ENCODE measurements at places on chromosomes 1 and 21.

DNA sequence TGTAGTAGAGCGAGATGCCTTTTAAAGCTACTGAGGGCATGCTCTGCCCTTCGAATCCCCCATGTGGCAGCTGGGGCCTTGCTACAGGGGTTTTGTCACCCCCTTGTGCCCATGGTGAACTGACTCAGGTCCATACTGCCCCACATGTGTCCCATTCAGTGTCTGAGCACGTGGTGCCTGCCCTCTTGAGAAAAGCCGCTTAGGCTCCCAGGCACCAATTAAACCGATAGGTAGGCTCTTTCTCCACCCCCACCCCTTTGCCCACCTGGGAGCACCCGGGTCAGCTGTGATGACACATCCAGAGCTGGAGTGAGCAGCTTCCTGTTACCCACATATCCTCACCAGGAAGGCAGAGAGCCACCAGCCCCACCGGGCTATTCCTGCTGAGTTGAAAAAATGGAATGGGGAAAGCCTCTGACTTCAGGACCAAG, 30.5 kb downstream of the TMCC2 start:
- no peak for DNase-seq

GRCh38 chr1:87588495-87588894, 259.8 kb downstream of the LMO4 start:
- no peak for DNase-seq

- no peak for DNase-seq
Observed at GRCh38 chr21:46011267-46011967, 29.8 kb downstream of the COL6A1 start.

- DNase-seq: peak; percentile 63
Observed at GRCh38 chr1:85109475-85109874, 61.2 kb upstream of the MCOLN3 start.

DNA sequence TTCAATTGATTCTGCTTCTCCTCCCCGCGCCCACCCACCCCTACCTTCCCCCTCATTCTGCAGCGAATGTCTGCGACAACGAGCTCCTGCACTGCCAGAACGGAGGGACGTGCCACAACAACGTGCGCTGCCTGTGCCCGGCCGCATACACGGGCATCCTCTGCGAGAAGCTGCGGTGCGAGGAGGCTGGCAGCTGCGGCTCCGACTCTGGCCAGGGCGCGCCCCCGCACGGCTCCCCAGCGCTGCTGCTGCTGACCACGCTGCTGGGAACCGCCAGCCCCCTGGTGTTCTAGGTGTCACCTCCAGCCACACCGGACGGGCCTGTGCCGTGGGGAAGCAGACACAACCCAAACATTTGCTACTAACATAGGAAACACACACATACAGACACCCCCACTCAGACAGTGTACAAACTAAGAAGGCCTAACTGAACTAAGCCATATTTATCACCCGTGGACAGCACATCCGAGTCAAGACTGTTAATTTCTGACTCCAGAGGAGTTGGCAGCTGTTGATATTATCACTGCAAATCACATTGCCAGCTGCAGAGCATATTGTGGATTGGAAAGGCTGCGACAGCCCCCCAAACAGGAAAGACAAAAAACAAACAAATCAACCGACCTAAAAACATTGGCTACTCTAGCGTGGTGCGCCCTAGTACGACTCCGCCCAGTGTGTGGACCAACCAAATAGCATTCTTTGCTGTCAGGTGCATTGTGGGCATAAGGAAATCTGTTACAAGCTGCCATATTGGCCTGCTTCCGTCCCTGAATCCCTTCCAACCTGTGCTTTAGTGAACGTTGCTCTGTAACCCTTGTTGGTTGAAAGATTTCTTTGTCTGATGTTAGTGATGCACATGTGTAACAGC, 339.9 kb downstream of the NTNG1 start:
- DNase-seq: no peak

DNA sequence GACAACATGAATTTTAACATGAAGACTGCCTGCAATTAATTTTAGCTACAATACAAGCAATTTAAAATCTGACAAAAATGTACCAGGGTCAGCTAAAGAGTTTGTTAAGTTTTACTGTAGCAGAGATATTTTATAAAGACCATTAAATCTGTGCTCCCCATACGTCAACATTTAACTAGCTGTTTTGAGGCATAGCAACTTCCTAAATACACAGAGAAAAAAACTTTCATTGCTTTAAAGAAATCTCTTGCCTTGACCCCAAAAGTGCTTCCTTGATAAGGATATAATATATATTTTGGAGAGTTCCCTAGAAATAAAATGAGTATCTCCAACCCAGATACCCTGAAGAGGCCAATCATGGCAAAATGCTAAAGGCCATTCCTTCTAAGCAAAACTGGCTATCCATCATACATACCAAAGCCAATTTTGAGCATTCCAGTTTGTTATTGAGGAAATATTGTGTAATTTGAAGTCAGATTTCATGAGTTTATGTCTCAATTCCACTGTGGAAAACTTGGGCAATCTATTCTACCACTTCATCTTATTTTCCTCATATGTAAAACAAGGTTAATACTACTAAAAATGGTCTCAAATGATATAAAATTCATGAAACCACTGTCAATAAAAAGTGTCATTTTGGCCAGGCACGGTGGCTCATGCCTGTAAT, 19.1 kb downstream of the ASPM start:
- DNase-seq: no peak

DNA sequence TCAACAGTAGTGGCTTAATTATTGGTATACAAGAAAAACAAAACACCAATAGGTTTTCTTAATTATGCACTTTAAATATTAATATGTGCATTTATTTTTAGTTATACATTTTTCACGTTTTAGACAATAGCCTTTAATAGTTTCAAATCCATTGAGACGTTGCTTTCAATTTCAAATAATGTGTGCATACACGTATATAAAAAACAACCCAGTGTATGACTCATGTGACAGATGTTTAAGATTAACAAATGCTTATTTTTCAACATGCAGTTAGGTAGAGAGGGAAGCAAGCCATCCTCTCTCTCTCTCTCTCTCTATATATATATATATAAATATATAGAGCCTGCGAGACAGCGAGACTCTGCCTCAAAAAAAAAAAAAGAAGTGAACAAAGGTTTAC, 24.3 kb downstream of the EYA3 start:
- DNase-seq: no peak

DNA sequence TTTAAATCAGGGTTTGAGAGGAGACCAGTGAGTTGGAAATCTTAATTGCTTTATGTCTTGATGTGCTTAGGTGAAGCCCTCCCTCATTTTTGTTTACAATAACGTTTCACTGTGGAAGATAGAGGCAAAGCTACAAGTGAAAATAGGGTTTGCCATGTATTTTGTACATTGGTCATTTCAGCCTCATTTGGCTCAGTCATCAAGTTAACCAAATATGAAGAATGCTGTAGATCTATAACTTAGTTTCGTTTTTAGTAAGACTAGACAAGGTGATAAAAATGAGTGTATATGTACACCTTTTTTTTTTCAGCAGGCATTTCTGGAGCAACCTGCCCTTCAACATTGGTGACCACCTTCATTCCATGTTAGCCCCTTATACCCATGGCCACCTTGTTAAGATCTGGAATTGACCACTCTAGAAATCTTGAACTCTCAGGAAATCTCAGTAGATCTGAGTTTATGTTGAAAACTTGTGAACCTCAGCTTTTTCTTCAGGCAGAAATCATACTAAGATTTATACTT, 2.9 kb downstream of the NFYC start:
- no peak for DNase-seq

- DNase-seq: no peak
Observed at GRCh38 chr21:41801321-41802197, 34.7 kb upstream of the RIPK4 start.

- no peak for DNase-seq
Observed at GRCh38 chr1:230972855-230973271, 5.8 kb downstream of the TTC13 start.

DNA sequence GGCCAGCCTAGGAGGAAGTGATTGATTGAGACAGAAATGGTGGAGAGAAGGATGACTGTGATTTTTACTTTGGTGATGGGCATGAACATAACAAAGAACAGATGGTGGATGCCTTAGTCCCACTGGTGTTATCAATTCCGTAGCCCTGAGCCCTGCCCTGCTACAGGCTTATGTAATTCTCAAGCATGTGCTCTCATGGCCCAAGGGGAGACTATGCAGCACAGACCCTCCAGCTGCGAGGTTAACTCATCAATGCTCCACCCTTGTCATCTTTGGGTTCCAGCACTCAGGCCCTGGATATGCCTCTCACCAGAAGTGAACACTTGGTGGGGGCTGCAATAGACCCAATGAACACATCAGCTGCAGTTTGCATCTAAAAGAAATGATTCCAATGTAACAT, 62.7 kb upstream of the LRRC8D start:
- no peak for DNase-seq

- no peak for DNase-seq
Observed at GRCh38 chr21:36803051-36803645, 104.2 kb downstream of the SIM2 start.

GRCh38 chr1:209053587-209053986, 529.9 kb upstream of the CAMK1G start:
- DNase-seq: no peak

GRCh38 chr1:61439234-61439633, 285.7 kb downstream of the TM2D1 start:
- no peak for DNase-seq

- DNase-seq: no peak
Observed at GRCh38 chr1:94250341-94250740, 13.0 kb upstream of the ARHGAP29 start.

GRCh38 chr1:198909973-198910372, 271.1 kb downstream of the PTPRC start:
- DNase-seq: no peak

- DNase-seq: no peak
Observed at GRCh38 chr1:205370780-205371179, 14.1 kb upstream of the KLHDC8A start.

- DNase-seq: peak; percentile 82
Observed at GRCh38 chr21:41766883-41767605, at the start of gene RIPK4. TSS of gene RIPK4 (minus strand) at chr21:41767052. CDS start at chr21:41767041, 11 bp downstream.

- no peak for DNase-seq
Observed at GRCh38 chr1:98732985-98733781, 71.7 kb downstream of the SNX7 start.

- no peak for DNase-seq
Observed at GRCh38 chr1:184755226-184756065, 788 bp upstream of the EDEM3 start.
